ENCODE measurements at places on chromosomes 12 and 14. TPM values are rescaled to one million over a fixed set of nuclear protein-coding genes. Genes with fewer than 3 reads are reported as not detected.

ANKRD33 gene
- total RNA-seq: not detected

PSMC6 gene
- total RNA-seq: 77.7 TPM

ZBTB42 gene
- total RNA-seq: 3.3 TPM

RASSF8 gene
- 80.6 TPM for total RNA-seq

TMEM253 gene
- total RNA-seq: not detected

E2F7 gene
- total RNA-seq: 46.2 TPM

ST8SIA1 gene
- total RNA-seq: under 0.01 TPM

KIF5A gene
- total RNA-seq: under 0.01 TPM

GLIPR1L1 gene
- total RNA-seq: not detected

DHH gene
- total RNA-seq: under 0.01 TPM

ELK3 gene
- 52.5 TPM for total RNA-seq

TAS2R31 gene
- total RNA-seq: 7.7 TPM

IL26 gene
- not detected for total RNA-seq

DNAJC22 gene
- total RNA-seq: 2.1 TPM

Data from placental pericyte (primary cell).